ENCODE measurements at places on chromosomes 5 and 9.

DNA sequence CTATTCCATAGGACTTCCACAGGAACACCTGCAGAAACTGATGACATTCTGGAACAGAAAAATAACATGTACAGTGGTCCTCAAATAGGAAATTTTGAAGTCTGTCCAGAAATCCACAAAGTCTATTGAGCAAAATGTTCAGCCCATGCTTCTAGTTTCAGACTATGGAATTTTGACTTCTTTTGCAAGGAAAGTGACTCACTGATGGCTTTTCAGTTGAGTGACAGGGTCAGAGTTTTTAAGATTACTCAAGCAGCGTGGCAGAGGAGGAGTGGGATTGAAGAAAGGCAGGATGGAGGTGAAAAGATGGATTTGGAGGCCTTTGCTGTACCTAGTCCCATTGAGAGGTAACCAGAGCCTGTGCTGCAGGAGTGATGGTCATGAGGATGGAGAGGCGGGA is 151.5 kb downstream of the GOLPH3 start:
- no peak for DNase-seq

- no peak for DNase-seq
Observed at GRCh38 chr5:82694711-82695285, 382.4 kb downstream of the TMEM167A start.

DNA sequence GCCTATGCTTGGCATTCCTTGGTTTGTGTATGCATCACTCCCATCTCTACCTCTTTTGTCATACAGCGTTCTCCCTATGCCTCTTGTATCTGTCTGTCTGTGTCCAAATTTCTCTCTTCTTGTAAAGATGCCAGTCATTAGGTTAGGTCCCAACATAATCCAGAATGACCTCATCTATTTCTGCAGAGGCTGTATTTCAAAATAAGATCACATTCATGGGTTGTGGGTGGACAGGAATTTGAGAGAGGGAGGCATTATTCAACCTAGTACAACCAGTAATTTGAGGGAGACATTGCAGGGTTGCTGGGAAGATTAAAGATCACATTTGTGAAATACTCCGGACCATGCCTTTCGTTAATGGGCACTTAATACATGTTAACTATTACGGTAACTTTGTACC is 155.0 kb downstream of the MAN2A1 start:
- no peak for DNase-seq

DNA sequence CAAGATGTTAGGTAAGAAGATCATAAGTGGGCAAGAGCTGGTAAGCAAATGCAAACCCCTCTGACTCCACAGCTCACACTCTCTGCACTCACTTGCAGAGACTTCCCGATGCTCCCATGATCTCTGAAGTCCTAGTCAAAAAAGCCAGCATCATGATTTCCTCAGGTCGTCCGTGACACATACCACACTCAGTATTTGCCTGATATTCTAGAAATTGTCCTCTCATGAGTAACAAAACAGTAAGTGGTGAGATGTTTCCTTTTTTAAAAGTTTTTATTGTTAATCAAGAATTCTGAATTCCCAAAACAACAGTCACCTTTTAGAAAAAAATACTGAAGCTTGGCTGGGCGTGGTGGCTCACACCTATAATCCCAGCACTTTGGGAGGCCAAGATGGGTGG is 194.6 kb downstream of the DENND1A start:
- DNase-seq: no peak

- no peak for DNase-seq
Observed at GRCh38 chr5:142680605-142681259, 5.2 kb downstream of the FGF1 start.

- no peak for DNase-seq
Observed at GRCh38 chr5:174294891-174295620, 249.6 kb downstream of the NSG2 start.

DNA sequence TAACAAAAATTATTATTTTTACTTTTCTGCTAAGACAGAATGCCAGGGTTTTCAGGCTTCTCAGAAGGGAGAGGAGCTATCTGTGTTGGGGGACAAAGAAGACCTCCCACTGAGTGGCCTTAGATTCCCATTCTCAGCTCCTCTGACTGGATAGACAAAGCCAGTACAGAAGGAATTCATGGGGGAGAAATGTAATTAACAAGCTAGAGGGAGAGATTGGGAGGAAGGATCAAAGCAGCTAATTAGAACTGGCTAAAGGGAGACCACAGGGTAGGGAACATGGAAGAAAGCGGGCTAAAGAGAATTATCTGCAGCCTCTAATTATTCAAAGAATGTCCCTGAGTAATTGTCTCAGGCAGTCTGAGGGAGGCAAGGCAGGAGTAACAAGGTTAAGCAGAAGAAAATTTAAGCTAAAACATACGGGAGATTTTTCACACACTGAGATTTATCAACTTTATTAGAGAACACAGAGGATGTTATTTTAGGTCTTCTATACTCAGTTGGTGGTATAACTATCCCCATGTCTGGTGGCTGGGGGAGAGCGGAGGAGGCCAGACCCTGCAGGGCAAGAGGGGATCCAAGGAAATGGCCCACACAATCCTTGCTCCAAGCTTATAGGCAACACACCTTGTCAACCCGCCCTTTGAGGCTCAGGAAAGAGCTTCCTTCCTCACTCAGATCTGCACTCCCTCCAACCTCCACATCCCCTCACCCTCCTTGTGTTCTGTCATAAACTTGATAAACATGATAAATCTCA is 87.7 kb upstream of the LRRTM2 start:
- DNase-seq: no peak

GRCh38 chr5:132385326-132386105 is 16.0 kb downstream of the SLC22A5 start:
- DNase-seq: peak; percentile 84

- no peak for DNase-seq
Observed at GRCh38 chr9:100196215-100196614, 97.2 kb downstream of the INVS start.

DNA sequence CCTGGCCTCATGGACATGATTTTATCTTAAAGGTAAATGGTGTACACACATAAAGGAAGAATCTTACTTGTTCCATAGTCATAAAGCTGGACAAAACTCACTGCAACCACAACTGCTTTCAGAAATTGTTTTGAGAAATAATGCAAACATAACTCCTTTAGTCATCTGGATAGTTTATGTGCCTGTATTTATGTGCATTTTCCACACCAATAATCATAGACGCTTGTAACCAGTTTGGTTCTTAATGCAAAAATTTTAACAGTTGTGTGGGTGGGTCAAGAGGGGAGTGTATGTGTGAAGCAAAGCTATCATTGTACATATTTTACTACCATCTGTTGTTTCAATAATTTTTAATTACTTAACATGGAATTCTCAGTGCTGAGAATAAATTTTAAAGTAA is 80.1 kb downstream of the EFNA5 start:
- DNase-seq: no peak

DNA sequence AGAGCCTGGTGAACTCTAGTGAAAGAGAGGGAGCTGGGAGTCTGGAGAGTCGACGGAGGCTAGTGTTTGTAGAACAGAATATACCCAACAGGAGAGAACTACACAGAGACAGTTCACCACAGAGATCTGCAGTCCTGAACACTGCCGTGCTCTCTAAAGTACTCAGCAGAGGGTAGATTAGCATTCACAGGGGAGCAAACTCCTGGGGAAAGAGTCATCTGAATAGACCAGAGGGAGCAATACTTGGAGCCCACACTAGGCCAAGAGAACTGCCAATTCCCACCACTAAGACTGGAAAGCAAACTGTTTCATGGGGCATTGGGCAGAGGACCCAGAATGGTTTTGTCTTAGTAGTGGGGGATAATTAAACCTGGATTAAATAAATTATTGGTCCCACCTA is 235.6 kb downstream of the EDIL3 start:
- no peak for DNase-seq

GRCh38 chr9:125438506-125439433 is 177.1 kb downstream of the GAPVD1 start:
- no peak for DNase-seq

GRCh38 chr5:98656125-98656795 is 117.2 kb upstream of the RGMB start:
- DNase-seq: no peak

GRCh38 chr5:159471904-159472303 is 141.6 kb upstream of the IL12B start:
- DNase-seq: no peak

- DNase-seq: no peak
Observed at GRCh38 chr5:38149815-38150195, 108.6 kb upstream of the EGFLAM start.

DNA sequence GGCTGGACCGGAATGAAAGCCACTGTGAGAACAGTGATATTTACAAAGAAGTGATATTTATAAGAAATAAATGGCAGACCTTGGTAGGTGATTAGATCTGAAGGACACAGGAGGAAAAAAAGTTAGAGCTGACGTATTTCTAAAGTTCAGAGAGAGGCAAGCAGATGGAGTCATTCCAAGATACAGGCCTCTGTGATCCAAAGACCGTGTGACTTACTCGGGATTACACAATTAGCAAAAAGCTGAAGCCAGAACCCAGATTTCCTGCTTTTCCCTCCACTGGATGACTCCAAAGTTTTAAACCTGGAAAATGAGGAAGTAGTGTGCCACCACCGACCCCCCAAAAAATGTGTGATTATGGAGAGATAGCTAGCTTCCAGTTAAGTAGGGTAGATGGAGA is 3.1 kb upstream of the DOCK8 start:
- no peak for DNase-seq

GRCh38 chr5:76978869-76979268 is 26.0 kb downstream of the CRHBP start:
- DNase-seq: no peak

- no peak for DNase-seq
Observed at GRCh38 chr5:78830528-78831046, 154.5 kb downstream of the ARSB start.

GRCh38 chr9:104092875-104093600 is 1.1 kb upstream of the SMC2 start:
- no peak for DNase-seq

GRCh38 chr5:131382407-131383395 is 118.8 kb downstream of the CDC42SE2 start:
- peak; percentile 88 for DNase-seq

DNA sequence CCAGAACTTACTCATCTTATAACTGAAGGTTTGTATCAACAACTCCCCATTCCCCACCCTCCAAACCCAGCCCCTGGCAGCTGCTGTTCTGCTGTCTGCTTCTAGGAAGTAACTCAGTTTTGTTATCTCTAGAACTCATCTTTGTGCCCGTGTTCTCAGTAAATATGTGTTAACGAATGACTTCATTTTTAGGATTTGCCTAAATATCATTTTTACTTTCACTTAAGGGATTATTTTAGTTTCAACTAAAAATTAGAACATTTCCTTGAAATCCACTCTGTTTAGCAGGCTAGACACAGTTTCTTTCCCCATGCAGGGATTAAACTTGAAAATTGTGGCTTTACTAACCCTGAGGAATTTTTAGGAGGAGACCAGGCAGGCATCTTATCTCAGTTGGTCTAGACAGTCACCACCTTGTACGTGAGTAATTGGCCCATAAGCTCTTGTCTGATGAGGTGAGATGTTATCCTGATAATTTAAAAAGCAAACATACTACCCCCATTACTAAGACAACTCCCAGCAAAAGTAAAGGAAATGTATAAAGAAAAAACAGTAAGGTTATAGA is 68.2 kb upstream of the TNFAIP8 start:
- DNase-seq: no peak

GRCh38 chr5:137091472-137091871 is 407.7 kb downstream of the SPOCK1 start:
- no peak for DNase-seq
